Germinal center (tissue), 1 donor: ENCODE measurements at places on chromosomes 3 and 15.

- DNase-seq, result no peak
Measured at GRCh38 chr3:94524102-94524919, 461.4 kb downstream of the NSUN3 start.

DNA sequence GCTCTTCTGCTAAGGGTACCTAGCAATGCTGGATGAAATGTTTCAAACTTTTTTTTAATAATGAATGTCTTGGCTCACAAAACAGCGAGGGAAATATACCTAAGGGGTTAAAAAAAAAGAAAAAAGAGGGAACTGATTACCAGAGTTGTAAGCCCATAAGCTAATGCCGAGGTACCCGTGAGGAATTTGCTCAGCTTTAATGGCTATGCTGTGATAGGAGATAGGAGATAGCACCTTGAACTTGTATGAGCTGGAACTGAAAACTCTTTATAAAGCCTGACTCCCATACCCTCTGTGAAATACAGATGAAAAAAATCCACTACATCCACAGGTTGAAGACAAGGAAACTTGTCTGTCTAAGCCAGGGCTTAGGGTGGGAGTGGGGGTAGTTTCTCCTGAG lies 13.9 kb downstream of the GRAMD1C start:
- DNase-seq, result no peak

- DNase-seq, result no peak
Measured at GRCh38 chr3:12117473-12117872, 41.2 kb downstream of the TIMP4 start.

DNA sequence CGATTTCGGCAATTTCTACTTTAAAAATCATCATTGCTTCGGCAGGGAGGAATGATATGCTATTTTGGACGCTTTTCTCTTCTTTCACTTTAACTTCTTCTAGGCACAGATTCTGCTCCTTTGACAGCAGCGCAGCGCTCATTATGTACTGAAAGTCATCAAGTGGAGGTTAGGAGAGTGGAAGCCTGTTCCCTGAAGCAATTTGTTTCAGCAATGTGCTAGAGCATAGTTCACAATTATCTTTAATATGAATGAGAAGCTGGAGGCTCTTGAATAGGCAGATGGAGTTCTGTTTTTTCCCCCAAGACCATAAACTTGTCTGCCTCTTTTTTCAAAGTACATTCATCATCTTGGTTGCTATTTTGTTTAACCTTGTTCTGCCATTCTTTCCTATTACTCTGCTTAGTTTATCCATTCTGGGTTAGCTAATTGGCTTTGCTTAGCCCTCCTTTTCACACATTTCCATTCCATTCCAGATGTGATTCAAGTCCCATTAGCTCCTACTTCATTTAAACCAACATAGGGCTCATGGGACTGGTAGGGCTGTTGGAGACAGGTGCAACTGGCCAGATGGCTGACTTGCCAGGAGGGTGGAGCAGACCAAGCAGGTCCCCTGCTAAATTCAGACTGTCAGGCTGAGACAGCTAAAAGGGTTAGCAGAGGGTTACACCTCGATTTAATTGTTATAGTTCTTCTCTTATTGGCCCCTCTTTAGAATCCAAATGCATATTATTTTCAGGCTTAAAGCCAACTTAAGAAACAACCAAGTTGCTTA lies 534.7 kb upstream of the CBLB start:
- DNase-seq, result no peak

DNA sequence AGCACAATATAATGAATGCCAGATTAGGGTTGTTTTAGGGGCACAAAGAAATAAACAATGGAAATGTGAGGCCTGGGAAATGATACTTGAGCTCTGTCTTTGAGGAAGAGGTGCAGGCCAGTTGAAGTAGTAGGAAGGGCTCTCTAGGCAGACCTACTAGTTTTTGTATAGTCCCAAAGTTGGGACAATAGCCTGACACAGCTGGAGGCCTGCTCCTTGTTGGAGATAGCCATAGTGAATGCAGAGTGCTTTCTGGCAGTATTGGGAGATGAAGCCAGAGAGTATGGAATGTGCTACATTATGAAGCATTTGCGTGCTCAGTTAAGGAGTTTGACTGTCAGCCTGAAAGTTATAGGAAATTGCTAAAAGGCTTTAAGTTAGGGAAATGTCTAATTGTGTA lies 251.2 kb upstream of the ZPLD1 start:
- no peak for DNase-seq

GRCh38 chr15:40102897-40103858 lies 5.5 kb downstream of the BMF start:
- DNase-seq, result no peak

DNA sequence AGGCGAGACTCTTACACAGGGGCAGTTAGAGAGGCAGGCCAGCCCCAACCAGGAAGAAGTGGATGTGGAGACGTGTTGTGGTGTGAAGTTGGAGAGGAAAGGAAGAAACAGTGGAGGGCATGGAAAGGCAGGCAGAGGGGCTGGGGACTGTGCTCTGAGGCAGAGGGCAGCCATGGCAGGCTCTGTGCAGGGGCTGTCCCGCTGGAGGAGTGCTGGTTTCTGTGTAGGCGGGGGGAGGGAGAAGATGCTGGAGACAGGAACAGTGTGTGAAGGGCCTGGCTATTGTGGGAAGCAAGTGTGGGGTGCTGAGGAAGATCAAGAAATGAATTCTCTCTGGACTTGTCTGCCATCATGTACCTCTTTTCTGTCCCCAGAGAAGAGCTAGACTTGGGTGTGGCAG lies 21.0 kb downstream of the SNAPC5 start:
- DNase-seq, result no peak

DNA sequence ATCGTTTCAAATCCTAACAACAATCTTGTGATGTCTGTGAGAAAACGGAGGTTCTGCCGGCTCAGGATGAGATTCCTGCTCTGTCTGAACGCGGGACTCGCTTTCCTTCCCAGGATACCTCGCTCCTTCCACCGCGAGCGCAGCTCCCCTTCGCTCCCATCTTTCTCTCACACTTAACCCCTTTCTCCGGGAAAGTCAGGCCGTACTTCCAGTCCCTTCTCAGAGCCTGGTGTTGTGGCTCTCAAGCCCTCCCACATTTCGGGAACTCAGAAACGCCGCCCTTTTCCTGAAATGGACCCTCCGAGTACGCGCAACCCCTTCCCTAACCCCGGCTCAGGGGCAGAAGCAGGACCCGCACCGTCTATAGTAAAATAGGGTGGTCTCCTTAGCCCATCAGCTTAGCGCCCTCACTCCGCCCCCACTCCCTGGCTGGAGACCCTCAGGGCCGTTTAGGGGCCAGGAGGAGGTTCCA lies 378 bp upstream of the FEM1B start:
- no peak for DNase-seq

GRCh38 chr3:13200946-13201345 lies 127.7 kb upstream of the IQSEC1 start:
- DNase-seq, result no peak

DNA sequence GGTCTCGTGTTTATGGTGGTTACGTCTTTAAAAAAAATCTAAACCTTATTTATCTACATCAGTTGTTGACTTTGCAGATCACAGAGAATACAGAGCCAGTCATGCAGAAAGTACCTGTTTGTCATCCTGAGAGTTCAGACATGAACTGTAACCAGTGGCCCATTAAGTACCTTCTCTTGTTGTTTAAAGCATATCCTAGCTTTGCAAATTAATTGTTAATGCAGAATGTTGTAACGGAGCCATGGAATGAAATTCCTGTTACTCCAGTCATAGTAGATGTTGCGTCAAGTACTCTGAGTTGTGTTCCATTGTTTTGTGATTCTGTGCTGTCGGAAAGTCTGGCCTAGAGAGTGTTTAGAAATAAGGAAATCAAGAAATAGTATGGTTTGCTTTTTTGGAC lies 205.2 kb downstream of the RBMS3 start:
- DNase-seq, result no peak

DNA sequence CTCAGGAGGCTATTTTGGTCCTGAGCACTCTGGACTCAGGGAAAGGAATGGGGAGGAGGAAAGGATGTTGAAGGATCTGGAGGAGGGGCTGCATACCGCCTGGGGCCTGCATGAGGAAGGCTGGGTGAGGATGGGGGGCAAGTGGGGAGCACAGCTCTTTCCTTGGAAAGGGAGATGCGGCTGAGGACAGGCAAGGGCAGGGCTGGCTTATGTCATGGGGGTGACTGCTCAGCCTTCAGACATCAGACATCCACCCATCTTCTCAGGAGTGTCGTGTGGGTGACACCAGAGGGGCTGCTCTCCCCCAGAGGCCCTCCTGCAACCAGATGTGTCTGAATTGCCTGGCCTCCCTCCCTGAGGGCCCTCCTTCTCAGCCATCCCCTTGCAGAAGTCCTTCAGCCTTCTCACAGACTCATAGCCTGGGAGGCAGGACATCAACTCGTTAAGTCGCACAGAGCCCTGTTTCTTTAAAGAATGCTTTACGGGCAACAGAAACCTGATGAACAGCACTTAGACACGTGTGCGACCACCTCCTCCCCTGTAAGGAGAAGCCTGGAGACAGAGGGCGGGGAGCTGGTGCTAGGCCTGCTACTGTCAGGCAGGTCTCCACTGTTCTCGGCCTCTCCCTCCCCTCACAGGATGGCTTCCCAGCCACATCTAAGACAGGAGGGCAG lies 252.3 kb downstream of the OCA2 start:
- DNase-seq, result no peak

DNA sequence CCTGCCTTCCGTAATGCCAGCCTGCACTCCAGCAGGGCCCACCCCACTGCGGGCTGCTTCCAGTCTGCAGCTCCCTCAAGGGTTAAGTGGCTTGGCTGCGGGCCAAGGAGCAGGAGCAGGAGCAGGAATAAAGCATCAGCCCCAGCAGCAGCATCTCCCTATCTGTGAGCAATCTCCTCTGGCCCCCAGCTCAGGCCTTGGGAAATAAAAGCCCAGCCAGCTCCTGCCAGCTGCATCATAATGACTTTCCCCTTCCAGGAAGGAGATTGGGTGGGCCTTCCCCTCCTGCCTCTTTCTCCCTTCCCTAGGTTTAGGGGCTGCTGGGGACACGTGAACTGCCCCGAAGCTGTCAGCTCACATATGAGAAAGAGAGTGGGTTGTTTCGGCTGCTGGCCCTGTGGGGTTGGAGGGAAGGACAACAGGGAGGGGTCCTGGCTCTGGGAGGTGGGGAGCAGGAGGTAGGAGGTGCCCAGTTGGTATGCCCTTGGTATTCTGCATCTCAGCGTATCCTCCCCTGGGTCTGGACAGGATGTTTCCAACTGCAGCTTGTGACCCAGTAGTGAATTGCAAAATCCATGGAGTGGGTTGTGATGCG lies 34.6 kb upstream of the FGD5 start:
- DNase-seq, result no peak

GRCh38 chr15:79450648-79451047 lies 18.5 kb downstream of the MINAR1 start:
- DNase-seq, result no peak

DNA sequence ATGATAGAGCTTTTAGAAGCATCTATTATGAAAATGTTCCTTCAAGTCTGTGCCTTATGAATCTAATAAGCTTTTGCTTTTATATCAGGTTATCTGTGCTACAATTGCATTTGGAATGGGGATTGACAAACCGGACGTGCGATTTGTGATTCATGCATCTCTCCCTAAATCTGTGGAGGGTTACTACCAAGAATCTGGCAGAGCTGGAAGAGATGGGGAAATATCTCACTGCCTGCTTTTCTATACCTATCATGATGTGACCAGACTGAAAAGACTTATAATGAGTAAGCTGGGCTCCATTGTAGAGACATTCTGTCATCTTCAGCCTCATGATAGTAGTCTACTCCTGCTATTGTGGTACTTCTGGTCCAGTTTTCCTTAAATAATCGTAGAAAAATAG lies 73.4 kb downstream of the BLM start:
- no peak for DNase-seq
